ENCODE measurements at places on chromosomes 3 and 15.

GRCh38 chr3:111723293-111724215, 128.4 kb upstream of the ZBED2 start:
- DNase-seq, result no peak

- peak; percentile 17 for DNase-seq
Observed at GRCh38 chr3:122941228-122942206, 86.0 kb downstream of the SEMA5B start.

- DNase-seq, result no peak
Observed at GRCh38 chr15:76776969-76777368, 128.2 kb downstream of the SCAPER start.

DNA sequence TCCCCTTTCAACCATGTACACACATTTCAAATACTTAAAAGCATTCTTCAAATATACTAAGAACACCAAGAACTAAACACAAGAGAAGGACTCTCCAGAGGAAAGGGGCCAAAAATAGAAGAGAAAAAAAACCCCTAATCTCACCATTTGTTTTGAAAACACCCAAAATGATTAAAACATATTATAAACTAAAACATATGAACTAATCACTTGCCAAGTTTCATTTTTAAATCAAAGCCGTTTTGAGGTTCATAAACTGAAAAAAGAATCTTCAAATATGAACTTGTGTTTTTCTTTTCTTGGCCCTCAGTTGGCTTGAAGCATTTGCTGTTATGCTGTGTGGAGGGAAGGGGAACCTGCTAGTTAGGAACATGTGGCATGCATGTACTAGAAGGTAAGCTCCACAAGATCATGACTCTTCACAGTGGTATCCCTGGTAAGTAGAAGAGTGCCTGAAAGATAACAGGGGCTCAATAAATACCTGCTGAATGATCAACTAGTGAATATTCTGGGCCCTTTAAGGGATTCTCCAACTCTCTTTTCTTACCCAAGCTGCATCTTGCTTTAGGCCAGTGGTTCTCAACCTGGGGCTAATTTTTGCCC, 224.5 kb downstream of the TIGIT start:
- DNase-seq, result no peak

- no peak for DNase-seq
Observed at GRCh38 chr3:107227091-107227490, 150.1 kb upstream of the CCDC54 start.

- no peak for DNase-seq
Observed at GRCh38 chr3:167732313-167733065, 2.2 kb downstream of the PDCD10 start.

DNA sequence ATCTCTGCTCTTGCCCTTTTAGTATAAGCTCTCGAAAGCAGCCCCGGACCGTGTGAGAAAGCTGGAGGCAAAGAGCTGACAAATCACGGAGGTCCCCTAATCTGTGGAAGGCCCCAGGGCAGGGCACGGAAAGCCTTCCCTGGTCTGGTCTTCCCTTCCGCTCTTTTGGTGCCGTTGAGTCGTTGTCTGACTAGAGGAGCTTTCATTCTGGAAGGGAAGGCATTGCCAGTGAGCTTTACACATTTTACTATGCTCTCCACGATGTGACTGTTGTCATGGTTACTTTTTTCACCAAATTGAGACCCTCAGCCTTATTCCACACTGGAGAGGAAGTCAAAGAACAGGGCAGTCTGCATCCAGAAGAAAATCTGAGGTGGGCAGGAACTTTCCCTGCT, 71.7 kb downstream of the CYP19A1 start:
- no peak for DNase-seq

GRCh38 chr15:77350792-77351191, 69.1 kb downstream of the PEAK1 start:
- DNase-seq, result no peak

- DNase-seq, result no peak
Observed at GRCh38 chr3:71269906-71270305, 313.6 kb downstream of the FOXP1 start.

DNA sequence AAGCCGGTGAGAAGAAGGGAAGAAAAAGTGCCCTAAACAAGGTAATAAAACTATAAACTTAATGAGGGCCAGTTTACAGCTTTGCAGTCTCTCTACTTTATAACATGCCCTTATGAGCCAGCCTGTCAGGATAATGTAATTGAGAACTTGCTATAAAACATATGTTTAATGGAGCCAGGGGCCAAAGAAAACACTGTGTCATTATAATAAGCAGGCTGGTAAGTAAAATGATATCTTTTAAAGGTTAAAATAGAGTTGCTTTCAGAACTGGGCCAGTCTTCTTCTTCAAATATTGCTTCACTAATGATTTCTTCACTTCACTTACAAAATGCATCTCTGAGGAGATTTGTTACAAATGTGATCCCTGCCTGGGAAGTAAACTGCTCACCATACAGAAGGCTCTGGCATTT, 192.5 kb downstream of the SHOX2 start:
- DNase-seq, result no peak

DNA sequence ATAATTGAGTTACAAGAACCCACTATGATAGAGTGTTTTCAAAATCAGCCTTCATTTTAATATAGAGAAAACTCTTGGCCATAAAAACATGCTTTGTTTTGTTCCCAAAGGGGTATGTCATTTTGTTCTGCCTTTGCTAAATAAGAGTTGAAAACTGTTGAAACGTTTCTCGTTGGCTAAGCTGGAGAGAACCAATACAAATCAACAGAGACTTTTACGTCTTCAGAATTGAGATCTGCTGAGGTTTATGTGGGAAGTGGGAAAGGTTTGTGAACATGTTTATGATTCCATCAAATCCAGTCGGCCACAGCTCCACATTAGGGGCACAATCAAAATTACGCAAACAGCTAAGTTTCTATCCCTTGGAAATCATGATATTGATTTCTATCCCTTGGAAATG, 102.0 kb downstream of the IGF2BP2 start:
- DNase-seq, result no peak

DNA sequence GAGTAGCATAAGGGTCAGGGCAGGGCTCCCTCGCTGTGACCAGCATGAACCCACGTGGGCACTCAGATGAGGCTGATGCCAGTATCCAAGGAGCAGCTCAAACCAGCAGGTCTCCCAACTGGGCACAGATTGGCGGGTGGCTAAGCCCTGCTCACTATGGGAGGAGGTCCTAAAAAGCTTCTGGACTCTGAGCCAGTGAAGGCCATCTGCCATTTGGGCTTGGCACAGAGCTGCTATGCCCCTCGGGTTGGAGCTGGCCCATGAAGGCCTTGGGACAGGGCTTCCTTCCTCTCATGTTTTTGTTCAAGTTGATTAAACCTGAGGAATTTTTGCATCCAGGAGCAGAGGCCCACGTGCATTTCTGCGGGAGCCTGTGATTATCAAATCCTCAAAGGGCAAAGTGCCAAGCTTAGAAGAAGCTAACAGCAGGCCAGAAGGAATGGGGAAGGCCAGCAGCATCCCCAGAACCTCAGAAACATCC, 4.3 kb upstream of the STRA6 start:
- DNase-seq, result no peak
